Natural killer cell treated with Interleukin-12 subunit alpha and Interleukin-12 subunit beta and Interleukin-15 and Interleukin-18, amount 100 ng/mL, for 72 hours (primary cell): ENCODE measurements at places on chromosomes 3 and 15. TPM values are rescaled to one million over a fixed set of nuclear protein-coding genes. Genes with fewer than 3 reads are reported as not detected.

SI gene
- not detected for total RNA-seq

B3GALNT1 gene
- 15.1 TPM for total RNA-seq

SLC22A13 gene
- total RNA-seq, result 1.8 TPM

C2CD4A gene
- not detected for total RNA-seq

PPARG gene
- total RNA-seq, result not detected

ADCY5 gene
- total RNA-seq, result not detected

FBXO40 gene
- total RNA-seq, result not detected

ACAP2 gene
- total RNA-seq, result 48.1 TPM
